Renal cortex interstitium (tissue), 15 donors: ENCODE measurements at places on chromosomes 5 and 9.

- DNase-seq, result no peak
These were observed 47.1 kb upstream of the PWWP2A start for GRCh38 chr5:160166069-160166972.

DNA sequence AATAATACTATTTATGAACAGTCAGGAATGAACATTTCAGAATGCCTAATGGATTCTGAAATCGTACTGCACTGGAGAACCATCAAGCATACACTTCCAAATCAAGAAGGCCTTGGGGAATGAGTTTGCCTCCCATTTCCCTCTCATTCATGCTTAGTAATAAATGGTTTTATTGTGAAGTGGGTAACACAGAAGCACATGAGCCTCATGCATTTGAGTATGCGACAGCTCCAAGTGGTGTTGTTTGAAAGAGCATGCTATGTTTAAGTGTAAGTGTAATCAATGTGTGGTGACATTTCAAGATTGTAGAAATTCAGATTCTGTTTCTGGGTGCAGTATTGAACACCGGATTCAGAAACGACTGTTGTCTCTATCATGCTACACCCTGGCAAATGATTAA lies 60.0 kb downstream of the SGCD start:
- no peak for DNase-seq

GRCh38 chr9:137158625-137159024 lies 11.2 kb downstream of the LRRC26 start:
- DNase-seq, result no peak

GRCh38 chr5:181258576-181258975 lies 2.4 kb downstream of the TRIM52 start:
- no peak for DNase-seq

GRCh38 chr9:109520475-109521132 lies 22.5 kb upstream of the PTPN3 start:
- peak; percentile 67 for DNase-seq

DNA sequence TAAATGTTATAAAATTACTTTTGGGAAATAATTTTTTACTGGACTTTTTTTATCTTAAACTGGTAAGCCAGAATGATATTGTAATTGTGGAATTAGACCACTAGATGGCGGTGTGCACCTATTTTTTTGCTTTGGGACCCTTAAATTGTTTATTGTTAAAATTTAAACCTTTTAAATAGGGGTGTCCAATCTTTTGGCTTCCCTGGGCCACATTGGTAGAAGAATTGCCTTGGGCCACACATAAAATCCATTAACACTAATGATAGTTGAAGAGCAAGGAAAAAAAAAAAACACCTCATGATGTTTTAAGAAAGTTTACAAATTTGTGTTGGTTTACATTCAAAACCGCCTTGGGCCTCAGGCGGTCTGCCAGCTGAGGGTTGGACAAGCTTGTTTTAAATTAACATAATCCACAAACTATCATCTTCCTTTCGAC lies 28.4 kb upstream of the GADD45G start:
- no peak for DNase-seq

GRCh38 chr5:93583439-93583767 lies 381 bp downstream of the NR2F1 start:
- no peak for DNase-seq

- DNase-seq, result no peak
These were observed 197.9 kb downstream of the TLE4 start for GRCh38 chr9:79769476-79770275.

DNA sequence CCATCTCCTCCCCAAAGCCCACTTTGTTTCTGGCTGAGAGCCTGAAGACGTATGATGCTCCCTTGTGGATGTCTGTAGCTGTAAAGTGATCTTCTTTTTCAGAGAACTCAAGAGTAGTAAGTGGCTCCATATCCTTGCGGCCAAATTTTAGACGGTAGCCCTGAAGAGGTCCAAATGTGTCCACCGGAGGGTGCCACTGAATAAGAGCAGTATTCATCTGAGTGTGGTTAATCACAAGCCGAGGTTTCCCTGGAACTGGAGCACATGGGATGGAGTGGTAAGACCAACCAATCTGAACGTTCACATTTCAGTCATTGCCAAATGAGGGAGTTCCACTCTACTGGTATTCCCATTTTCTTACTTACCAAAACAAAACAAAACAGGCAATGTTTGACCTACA lies 686.5 kb upstream of the DMAC1 start:
- no peak for DNase-seq

- DNase-seq, result no peak
These were observed 355.0 kb upstream of the PANK3 start for GRCh38 chr5:168934169-168934568.

DNA sequence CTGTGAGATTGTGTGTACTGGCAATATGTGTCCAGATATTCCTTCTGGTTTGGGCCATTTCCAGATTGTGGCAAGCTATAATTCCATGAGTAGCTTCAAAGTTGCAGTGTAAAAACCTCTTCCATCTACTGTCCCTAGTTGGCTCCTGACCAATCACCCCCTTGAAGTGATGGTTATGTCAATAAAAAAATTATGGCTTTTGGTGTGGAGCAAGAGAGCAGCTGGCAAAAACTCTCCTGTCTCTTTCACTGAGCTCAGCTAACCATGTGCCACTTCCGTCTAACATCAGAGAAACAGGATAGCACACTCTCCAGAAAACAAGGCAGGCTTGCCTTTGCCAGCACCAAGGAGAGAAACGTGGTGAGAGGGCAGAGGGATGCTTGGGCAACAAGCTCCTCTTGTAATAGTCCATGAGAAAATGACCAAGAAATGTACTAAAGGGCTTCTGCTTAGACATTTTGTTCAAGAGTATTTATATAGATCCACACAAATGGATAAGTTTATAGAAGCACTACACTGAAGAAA lies 914.4 kb upstream of the SEMA6A start:
- no peak for DNase-seq

DNA sequence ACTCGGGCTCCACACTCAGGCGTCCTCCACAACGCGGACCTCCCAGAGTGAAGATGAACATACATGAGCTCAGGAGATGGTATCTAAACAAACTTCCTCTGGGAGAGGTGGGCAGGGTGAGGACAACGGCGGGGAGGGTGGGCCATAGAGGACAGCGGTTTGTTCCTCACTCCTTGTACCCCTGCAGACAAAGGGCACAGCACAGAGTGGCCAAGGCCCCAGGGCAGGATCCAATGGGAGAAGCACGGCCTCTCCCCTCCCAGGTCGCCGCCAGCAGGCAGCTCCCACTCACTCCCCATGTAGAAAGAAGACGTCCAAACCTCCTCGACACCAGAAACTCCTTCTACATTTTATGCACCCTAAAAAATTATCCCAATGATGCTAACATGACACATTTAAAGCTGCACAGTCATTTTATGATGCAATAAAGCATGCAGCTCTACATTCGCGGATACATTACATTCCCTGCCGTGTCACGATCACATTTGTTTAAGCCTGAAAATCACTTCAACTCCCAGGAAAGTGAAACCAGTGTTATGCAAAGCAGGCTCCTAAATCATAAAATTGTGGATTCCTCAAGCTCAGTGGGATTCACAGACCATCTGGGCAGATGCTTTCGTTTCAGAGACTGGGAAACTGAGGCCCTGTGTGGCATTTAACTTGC lies 87.5 kb upstream of the SARDH start:
- no peak for DNase-seq

DNA sequence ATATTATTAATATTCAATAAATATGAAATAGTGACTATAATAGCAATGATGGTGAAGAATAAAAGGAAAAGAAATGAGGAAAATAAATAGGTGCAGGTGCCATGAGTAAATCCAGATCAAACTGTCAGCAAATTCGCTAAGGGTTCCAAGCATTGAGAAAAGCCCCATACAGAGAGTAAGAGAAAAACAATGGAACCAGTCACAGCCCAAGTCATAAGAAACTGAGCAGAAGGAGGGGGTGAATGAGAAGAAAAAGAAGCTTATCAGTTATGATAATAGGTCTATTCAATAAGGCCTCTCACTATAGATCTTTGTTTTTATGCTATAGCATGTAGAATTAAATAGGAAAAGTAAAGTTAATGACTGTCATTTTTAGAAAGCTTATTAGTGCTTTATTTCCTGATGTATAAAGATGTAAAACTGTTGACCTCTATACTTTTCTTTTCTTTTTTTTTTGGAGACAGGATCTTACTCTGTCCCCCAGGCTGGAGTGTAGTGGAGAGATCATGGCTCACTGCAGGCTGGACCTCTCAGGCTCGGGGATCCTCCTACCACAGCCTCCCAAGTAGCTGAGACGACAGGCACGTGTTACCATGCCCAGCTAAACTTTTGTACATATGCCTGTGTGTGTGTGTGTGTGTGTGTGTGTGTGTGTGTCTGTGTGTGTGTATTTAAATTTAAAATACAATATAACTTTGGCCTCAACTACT lies 72.4 kb downstream of the FYB1 start:
- no peak for DNase-seq

DNA sequence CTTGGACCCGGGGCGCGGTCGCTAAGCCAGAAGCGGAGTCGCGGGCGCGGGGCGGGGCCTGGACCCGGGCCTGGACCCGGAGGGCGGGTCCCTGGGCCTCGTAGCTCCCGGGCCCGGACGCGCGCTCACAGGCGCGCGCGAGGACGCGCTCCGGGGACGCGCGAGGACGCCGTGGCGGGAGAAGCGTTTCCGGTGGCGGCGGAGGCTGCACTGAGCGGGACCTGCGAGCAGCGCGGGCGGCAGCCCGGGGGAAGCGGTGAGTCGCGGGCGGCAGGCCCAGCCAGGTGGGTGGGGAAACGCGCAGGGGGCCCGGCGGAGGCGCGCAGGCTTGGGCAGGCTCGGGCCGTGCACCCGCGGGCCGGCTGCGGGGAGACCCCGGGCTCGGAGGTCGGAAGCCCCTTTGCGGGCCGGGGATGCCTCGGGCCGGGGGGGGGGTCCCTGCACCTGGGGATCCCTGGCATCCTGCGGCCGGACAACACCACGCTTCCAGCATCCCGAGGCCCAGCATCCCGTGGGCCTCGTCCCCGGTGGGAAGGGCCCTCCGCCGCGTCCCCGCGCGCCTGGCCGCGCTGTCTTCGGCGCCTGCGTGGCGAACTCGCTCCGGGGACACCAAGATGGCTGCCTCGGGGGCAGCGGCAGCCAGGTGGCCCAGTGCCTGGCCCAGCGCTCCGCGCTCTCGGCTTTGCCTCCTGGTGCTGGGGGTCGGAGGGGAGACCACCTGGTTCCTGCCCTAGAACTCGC lies at the start of gene SFXN1:
Gene SFXN1, plus strand, starts transcription at position 177 of the 741 bp plus-strand sequence. CDS start 13,544 bp downstream, outside the sequence.
- DNase-seq, result peak; percentile 69

DNA sequence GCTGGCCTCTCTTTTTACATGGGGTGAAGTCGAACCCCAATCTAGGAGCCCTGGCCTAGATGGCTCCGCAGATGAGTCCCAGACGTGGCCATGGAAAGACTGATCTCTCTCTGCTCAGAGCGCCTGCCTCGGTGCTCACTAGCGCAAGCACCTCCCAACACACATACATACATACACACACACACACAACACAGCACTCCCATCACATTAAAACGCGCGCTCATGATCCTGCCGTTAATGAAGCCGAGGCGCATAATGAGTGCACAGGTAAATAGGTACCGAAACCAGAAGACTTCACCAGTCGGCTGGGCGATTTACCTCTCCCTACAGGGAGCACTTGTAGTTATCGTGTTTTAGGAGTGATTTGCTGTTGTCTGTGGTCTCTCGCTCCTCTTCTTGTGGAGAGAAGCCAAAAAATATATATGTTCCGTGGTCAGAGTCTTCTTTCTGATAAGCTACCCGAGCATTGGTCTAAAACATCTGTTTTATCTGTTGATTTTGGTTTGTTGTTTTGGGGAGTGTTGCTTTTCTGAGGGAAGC lies 207.7 kb downstream of the MEF2C start:
- DNase-seq, result no peak
